ENCODE measurements at places on chromosomes 3 and 15.

DNA sequence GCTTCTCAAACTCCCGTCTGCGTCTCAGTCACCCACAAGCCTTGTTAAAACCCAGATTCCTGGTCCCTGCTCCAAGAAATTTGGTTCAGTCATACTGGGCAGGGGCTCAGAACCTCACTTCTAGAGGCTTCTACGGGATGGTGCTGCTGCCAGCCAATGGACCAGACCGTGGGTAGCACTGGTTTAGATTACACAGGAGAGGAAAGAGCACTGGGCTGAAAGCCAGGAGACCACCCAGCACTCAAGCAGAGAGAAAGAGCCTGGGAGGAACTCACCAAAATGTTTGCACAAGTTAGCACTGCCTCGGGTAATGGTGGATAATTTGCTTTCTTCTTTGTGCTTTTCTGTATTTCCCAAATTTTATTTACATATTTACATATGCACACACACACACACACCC lies 46.9 kb upstream of the MUC13 start:
- no peak for DNase-seq

DNA sequence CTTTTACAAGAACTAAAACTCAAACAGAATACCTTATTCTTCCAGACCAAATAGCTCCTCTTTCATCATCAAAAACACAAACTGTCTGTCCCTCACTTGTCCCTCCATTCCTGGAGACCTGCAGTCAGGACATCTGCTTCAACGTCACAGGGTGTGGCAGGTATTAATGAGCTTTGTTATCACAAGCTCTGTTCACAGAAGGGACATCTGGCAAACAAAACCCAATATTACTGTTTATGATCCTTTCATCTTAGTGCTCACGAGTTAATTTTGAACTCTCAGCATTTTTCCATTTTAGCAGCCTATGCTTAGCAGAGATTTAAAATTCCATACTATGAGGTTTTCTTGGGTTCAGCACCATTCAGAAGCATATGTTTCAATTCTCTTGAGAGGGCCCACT lies 32.9 kb downstream of the AP3S2 start:
- no peak for DNase-seq

DNA sequence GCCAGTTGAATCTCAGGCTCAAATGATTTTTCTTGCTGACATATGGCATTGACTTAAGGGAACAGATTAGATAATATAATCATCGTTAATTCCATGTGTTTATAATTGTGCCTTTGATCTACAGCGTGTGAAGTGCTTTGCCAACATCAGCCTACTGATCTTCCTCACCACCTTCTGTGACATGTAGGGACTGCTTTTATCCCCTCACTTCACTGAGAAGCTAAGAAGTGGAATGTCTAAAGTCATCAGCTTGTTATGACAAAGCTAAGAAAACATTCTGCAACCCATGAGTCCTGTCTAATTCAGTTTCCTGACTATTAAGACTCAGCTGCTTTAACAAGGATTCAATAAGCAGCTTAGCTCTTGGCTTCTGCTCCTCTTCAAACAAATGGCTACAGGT lies 106.0 kb downstream of the MYH15 start:
- DNase-seq, result no peak

GRCh38 chr3:145798696-145799537 lies 362.1 kb downstream of the PLOD2 start:
- no peak for DNase-seq

DNA sequence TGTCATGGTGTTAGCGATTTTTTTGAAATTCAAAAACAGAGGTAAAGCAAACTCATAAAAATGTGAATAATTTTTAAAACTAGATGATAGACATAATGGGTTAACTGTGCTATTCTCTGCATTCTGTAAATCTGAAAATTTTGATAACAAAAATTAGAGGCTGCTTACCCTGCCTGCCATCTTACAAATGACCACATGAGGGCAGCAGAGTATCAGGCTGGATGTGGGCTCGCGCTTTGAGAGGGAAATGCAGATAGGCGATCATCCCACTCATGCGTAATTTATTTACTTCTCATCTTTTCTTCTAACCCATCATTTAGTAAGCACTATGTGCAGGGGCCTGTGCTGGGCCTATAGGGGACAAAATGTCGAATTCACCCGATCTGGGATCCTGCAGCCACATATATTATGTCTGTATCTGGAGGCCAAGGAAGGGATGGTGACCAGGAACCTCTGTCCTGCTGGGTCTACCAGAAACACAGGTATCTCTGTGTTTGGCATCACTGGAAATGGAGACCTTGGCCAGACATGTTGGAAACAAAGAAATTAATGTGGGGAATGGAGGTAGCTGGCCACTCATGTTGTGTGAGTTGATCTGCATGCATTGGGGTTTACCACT lies 7.8 kb upstream of the RAD18 start:
- peak; percentile 70 for DNase-seq

GRCh38 chr15:20106026-20106425 lies 435.6 kb downstream of the GOLGA6L6 start:
- no peak for DNase-seq

DNA sequence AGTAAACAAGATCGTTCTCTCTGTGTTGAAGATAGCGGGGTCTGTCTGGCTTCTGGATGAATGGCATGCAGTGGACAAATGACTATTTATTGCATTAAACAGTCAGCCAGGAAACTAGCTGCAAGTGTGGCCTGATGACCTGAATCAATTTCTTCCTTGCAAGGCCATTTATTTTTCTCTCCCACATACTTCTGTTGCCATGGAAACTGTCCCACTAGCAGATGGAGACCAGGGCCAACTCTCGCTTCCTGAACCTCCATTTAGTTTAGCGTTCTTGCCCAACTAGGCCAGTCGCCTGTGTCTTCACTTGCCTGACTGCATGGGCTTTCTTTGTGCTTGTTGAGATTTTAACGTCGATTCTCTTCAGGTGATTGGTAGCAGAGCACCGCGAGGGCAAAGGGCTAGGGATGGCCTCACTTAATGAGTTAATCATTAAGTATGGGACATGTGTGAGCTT lies 27.6 kb downstream of the LMCD1 start:
- DNase-seq, result no peak

Data from central memory CD4-positive, alpha-beta T cell (primary cell).